ENCODE measurements at places on chromosomes 16 and 17. TPM values are rescaled to one million over a fixed set of nuclear protein-coding genes. Genes with fewer than 3 reads are reported as not detected.

Gene RAB11FIP4
- total RNA-seq: 0.09 TPM

Gene GCGR
- not detected for total RNA-seq

Gene CRYM
- total RNA-seq: not detected

Gene SYCE1L
- 2.7 TPM for total RNA-seq

Gene CLEC16A
- 22.9 TPM for total RNA-seq

Gene AOC3
- total RNA-seq: under 0.01 TPM

Gene ARHGAP23
- total RNA-seq: 56.2 TPM

Gene CLUH
- total RNA-seq: 58.0 TPM

Gene ODF4
- total RNA-seq: not detected

Gene ACSM2A
- total RNA-seq: not detected

Gene KRT20
- total RNA-seq: not detected

Gene FOXF1
- total RNA-seq: 0.66 TPM

Gene MSRB1
- 8.2 TPM for total RNA-seq

Gene AATK
- 2.4 TPM for total RNA-seq

Gene PIRT
- not detected for total RNA-seq

Gene KRTAP4-9
- not detected for total RNA-seq

Gene DCXR
- total RNA-seq: 29.9 TPM

Gene TXNDC11
- total RNA-seq: 25.1 TPM

Gene SLC52A1
- total RNA-seq: under 0.01 TPM

Gene RNF227
- 0.99 TPM for total RNA-seq

Gene CDH16
- total RNA-seq: not detected

All from endothelial cell of coronary artery (primary cell).